ENCODE measurements at places on chromosomes 4 and X. TPM values are rescaled to one million over a fixed set of nuclear protein-coding genes. Genes with fewer than 3 reads are reported as not detected.
A peak's percentile ranks its signal among the peaks of the same experiment; 100 is the strongest.

DNA sequence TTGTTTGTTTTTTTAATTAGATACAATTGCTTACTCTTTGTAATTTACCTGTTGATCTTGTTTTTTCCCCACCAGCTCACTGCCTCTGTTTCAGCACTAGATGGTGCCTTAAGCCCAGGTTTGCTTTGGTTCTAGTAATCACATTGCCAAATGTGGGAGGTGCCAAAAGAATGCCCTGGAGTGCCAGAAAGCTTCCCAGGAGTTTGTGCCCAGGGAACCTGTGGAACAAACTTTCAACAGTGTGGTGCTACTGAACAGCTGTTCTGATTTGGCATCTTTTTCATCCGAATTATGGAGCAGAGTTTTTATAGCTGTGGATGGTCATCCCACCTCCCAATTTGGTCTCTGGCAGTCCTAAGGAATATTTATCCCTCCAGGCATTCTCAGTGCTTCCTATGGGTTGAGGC lies 1000.7 kb downstream of the STIM2 start:
- DNase-seq = peak; percentile 10

The F8A2 gene
- polyA plus RNA-seq = not detected

The PFKFB1 gene
- 0.98 TPM for polyA plus RNA-seq

- no peak for DNase-seq
Observed at GRCh38 chr4:107799669-107800450, 24.9 kb upstream of the SGMS2 start.

DNA sequence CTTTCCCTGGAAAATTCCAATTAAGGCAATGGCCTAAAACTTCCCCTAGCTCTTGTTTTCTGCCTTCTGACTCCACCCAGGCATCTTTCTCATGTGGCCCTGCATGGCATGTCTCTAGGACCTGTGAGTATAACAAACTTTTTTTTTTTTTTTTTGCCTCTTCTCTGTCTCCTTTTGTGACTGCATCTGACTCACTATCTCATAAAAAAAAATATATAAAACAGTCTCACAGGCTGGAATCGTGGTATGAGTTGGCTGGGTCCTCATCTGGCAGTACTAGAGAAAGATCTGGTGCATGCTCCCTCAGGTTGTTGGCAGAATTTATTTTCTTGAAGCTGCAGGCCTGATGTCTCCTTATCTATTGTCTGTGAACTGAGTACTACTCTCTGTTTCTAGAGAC lies 313.9 kb downstream of the TECRL start:
- no peak for DNase-seq

GRCh38 chr4:110514889-110515479 lies 39.0 kb downstream of the ENPEP start:
- no peak for DNase-seq
